Mesenchymal stem cell (in vitro differentiated cells and primary cell): ENCODE measurements at places on chromosomes 2 and 18.
A peak's percentile ranks its signal among the peaks of the same experiment; 100 is the strongest.

DNA sequence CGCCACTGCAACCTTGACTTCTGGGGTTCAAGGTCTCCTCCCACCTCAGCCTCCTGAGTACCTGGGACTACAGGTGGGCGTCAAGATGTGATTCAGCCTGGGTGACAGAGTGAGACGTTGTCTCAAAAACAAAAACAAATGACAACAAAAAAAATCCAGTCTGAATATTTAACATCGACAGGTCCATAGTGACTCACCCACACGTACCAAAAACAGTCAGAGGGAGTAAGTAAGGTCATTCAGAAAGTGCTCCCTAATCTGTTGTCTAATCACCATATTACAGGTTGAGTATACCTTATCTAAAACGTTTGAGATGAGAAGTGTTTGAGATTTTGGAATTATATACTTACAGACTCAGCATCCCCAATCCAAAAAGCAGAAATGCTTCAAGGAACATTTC lies 24.4 kb downstream of the SAP130 start:
- no peak for DNase-seq

GRCh38 chr2:96225016-96225533 lies 16.4 kb upstream of the STARD7 start:
- DNase-seq: no peak

- no peak for DNase-seq
Measured at GRCh38 chr2:21099281-21099907, 24.4 kb upstream of the TDRD15 start.

- DNase-seq: no peak
Measured at GRCh38 chr2:110717734-110718133, 14.6 kb upstream of the ACOXL start.

- DNase-seq: no peak
Measured at GRCh38 chr2:119679846-119680245, 845 bp downstream of the TMEM177 start.

DNA sequence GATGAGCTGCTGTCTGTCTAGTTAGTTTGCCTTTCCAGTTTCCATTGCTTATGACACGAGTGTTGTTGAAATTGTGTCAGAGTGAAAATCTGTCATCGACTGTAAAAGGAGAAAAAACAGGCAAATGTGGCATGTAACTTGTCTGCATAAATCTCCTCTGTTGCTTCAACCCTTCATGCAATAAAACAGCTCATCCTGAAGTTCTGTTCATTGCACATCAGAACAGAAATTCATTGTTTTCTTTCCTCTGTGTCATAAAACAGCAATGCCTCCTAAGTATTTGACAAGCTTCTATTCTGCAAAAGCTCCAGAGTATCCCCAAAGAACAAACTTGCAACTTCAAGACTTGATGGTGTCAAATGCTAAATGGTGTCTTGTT lies 432.1 kb downstream of the MEIS1 start:
- DNase-seq: peak; percentile 74

DNA sequence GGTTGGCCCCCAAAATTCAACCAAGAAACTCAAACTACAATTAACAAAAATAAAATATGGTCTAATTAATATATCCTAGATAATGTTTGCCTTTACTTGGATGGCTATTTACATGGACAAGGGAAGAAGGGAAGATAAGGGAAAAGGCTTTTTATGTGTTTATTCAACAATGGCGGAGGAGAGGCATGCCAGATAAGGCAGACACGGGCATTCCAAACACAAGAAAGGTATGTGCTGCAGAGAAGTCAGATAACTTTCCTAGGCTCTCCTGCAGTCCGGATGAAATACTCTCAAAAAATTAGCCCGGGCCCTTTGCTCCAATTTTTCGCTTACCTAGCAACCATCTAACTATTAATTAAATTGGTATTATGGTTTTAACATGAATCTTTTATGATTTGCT lies 5.1 kb upstream of the TTR start:
- no peak for DNase-seq

DNA sequence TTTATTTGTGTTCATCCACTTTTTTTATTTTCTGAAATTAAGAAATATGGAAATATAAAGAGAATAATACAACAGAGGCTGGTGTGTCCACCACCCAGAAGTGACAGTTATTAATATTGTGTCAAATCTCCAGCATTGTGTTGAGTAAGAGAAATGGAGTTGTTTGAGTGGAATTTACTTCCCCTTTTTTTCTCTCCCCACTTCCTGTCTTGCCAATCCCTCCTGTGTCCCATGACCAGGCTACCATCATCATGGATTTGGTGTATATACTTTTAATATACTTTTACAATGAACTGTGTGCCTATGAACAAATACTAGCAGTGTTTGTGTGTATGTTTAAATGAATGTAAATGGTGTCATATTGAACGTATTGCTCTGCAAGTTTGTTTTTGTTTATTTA lies 276.9 kb upstream of the SKOR2 start:
- no peak for DNase-seq

DNA sequence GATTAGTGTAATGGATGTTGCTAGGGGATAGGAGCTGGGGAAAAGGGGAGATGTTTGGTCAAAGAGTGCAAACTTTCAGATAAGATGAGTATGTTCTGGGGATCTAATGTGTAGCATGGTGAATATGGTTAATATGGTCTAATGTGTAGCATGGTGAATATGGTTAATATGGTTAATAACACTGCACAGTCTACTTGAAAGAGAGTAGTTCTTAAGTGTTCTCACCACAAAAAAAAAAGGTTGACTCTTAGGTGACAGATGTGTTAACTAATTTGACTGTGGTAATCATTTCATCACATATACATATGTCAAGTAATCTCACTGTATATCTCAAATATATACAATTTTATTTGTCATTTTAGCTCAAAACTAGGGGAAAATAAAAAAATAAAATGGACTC lies 121.3 kb upstream of the CD226 start:
- no peak for DNase-seq

DNA sequence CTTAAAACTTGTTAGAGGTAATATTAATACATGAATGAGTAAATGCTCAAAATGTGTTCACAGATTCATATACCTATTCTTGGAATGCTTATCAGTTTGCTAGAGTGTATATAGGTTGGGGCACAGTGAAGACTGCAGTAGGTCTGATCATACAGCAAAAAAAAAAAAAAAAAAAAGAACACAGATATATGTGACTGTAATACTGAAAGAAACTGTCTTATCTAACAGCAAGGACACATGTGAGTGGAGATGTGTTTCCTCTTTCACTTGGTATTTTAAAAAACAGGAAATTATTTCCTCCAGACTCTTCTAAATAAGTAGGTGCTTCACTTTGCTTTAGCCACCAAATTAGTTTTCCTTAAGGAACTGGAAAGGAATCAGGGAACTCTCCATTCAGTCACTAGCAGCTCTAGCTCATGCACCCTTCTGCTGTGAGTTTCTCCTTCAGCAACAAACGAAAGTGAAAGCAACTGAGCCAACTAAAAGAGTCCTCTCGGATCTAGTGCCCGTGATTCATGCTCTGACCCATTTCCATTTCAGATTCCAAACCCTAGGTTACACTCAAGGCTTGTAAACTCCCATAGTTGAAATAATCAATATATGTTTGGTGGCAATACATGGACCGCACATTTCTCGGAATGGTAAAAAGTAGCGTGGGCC lies 98.5 kb downstream of the DSEL start:
- peak; percentile 82 for DNase-seq

GRCh38 chr2:16287281-16287680 lies 346.9 kb downstream of the MYCN start:
- no peak for DNase-seq

DNA sequence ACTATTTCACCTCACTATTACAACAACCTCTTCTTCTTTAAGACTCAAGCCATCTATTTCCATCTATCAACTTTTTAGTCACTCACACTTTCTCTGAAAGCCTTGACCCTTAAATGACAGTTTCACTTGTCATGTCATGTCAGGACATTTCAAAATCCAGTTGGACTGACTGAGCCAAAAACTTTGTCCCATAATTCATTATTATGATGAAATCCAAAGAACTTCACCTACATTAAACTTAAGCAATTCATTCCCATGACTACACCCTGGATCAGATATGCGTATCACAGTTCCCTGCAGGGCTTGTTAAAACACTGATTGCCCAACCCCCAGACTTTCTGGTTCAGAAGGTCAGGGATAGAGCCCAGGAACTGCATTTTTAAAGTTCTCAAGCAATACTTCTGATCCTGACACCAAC lies 26.5 kb downstream of the LDAH start:
- DNase-seq: peak; percentile 6

GRCh38 chr2:5368263-5368662 lies 323.9 kb upstream of the SOX11 start:
- no peak for DNase-seq

- DNase-seq: no peak
Measured at GRCh38 chr18:35653392-35654135, 72.0 kb downstream of the GALNT1 start.

DNA sequence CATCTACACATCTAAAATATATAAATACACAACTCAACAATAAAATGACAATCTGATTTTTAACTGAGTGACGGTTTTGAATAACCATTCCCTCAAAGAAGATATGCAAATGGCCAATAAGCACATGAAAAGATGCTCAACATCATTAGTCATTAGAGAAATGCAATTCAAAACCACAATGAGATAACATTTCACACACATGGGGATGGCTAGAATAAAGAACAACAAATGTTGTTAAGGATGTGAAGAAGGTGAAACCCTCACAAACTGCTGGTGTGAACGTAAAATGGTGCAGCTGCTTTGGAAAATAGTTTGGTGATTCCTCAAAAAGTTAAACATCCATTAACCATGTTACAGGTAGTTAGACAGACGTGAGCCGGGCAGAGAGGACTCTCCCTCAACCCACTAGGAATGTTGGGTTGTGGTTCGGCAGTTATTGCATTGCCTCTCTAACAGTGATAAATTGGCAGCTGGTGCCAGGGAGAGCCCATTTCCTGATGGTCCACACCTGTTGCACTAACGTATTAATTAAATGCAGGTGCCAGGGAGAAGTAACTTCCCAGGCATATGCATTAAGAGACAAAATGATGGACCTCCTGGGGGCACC lies 22.3 kb upstream of the DUSP2 start:
- DNase-seq: no peak

DNA sequence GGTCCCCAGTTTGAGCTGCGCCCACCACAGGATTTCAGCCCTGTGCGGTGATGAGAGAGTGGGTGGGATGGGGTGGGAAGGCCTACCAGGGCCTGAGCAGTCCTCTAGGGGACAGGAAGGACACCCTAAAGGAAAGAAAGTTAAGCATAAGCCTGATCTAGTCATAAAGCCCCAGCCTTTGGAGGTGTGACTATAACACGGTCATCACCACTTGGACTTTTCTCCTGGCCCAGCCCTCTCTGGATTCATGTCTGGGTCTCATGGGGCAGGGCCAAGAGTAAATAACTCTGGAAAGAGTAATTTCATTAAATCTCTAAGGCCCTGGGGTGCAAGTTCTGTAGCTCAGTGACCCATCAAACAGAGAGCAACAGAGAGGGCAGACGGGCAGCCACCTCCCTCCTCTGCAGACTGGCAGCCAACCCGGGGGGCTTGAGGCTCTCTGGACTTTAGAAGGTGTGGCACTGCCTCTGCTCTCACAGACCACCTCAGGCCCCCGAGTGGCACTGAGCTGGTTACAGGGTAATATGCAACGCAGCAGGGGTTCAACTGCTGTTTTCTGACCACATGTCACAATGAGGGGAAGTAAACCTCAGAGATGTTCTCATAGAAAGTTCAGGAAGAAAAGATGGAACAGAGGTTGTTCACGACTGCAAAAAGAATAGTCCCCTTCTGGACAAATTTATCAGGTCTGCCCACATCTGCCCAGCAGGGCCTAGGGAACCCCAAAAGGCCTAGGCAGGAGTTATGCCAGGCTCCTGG lies 41.5 kb downstream of the TGFA start:
- DNase-seq: no peak

- DNase-seq: no peak
Measured at GRCh38 chr2:156803243-156803642, 367.1 kb downstream of the GPD2 start.

GRCh38 chr2:144067506-144067905 lies 452.4 kb downstream of the ZEB2 start:
- no peak for DNase-seq

DNA sequence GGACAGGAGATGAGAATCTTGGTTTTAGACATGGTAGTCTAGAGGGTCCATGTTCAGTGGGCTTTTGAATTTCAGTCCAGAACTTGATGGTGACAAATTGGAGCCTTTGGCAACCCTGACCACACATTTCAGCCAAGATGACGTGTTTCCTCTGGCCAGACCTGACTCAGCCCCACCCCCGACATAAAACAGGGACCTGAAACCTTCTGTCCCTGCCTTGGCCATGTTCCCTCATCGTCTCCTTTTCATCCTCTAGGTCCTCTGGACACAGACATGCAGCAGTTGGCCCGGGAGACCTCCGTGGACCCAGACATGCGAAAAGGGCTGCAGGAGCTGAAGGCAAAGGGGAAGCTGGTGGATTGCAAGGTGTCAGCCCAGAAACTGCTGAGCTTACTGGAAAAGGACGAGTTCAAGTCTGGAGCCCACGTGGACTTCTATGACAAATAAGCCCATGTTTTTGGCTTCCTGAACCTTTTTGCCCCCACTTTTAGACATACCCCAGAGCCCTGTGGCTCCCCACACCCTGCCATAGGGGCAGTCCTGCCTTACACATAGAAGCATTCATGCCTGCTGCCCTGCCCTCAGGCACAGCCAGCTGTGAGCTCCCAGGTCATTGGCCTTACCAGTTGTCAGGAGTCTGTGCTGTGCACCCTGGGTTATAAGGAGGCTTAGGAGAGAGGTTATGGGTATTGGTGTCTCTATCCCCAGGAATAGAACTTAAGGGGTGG lies 4.0 kb downstream of the SPR start:
- no peak for DNase-seq

GRCh38 chr2:171521361-171522051 lies 768 bp upstream of the CYBRD1 start:
- DNase-seq: no peak

GRCh38 chr2:8312861-8313830 lies 368.7 kb upstream of the ID2 start:
- DNase-seq: peak; percentile 41

- DNase-seq: peak; percentile 2
Measured at GRCh38 chr2:48651158-48651790, 33.6 kb downstream of the GTF2A1L start.

DNA sequence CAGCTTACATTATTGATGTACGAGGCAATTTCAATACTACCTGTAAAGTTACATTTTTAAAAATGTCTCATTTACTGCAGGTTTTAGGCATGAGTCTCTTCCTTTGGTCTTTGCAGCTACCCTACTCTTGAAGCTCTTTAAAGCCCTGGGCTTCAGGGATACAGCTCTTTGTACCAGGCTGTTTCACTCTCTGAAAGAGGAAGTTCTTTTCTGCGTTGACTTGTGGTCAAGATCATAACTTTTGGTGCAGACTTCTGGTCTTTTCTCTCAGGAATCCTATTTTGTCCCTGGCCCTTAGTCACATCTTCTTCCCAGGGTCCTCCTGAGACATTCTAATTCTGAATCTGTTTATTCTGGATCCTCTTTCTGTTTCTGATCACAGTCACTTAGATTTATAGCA lies 16.6 kb upstream of the HRH4 start:
- no peak for DNase-seq

DNA sequence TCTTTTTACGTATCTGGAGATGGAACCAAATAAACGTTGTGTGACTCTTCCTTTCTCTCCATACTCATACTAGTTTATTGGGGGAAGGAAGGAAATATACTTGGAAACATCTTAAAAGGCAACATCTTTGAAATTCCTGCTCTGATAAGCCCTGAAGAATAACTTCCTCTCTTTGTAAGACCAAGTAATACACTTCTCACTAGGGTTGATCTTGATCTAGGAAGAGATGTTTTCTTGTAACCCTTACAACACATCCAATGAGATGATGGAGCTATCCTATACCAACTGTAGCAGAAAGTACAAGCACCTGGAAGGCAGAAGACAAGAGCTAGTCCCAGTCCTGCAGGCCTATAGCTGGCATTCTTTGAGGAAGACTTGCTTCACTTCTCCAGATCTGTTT lies 2.0 kb downstream of the ANKRD44 start:
- no peak for DNase-seq
